Activated T-cell treated with anti-CD3 and anti-CD28 coated beads, Interleukin-2, amount 50 U/mL, for 4 hours (primary cell): ENCODE measurements at places on chromosomes 4 and X. TPM values are rescaled to one million over a fixed set of nuclear protein-coding genes. Genes with fewer than 3 reads are reported as not detected.

DNA sequence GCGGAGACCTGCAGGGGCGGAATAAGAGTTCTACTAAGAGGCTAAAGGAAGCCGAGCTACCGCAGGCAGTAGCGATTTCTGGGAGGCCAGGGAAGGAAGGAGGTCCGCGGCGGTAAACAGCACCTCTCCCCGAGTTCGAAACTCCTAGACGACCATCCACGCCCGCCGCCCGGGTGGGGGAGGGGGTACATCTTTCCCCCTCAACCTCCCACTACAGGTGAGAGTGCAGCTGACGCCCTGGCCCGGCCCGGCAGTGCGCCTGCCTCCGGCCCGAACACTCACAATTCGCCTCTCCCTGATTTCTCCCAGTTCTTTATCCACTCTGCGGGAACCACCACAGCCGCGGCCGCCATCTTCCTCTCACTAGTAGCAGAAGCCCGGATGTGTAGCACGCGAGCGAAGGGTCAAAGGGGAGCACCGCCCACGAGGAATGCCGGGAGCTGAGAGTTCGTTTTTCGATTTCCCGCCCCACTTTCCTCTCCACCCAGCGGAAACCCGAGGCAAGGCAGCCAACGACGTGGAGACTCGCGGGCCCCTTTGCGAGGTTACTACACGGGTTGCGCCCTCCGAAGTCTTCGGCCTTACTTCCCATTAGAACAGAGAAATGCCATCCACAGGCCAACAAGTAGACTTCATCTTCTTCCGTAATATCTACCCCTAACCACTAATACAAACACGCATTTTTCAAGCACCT, at the start of gene THOC2:
TSS of gene THOC2 (minus strand) at position 383 of the 694 bp plus-strand sequence. CDS start at position 353, 30 bp downstream.
- peak; percentile 73 for DNase-seq

- no peak for DNase-seq
Observed at GRCh38 chr4:68865760-68866159, 50.0 kb downstream of the UGT2B10 start.

GRCh38 chrX:153554519-153555167, 37.2 kb downstream of the ATP2B3 start:
- DNase-seq, result peak; percentile 56

GRCh38 chr4:2402048-2402842, 16.2 kb downstream of the ZFYVE28 start:
- DNase-seq, result no peak

DNA sequence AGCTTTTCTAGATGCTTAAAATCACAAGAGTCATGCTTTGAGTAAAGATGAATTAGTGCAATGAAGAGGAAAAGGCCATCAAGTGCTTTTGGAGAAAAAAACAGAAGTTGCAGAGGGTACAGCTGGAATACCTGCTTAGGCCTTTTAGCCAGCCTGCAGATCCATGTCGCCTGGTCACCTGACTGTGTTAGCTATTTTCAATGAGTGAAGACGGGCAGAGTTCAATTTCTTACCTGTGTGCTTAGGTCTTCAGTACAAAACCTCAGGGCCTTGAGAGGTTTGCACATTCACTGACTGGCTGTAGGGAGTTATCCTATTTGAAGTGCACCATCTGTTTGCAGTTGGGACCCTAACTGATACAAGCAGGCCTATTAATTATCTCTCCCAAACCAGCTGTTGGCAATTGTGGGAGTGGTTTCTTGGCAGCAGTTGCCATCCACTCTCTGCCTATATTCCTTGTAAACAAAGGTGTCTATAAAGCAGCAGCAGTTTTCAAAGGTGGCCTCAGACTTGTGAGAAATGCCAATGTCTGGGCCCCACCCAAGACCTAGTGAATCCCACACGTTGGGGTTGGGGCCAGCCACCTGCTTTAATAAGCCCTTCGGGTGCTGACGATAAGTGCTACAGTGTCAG, 16.3 kb upstream of the FAT1 start:
- no peak for DNase-seq

DNA sequence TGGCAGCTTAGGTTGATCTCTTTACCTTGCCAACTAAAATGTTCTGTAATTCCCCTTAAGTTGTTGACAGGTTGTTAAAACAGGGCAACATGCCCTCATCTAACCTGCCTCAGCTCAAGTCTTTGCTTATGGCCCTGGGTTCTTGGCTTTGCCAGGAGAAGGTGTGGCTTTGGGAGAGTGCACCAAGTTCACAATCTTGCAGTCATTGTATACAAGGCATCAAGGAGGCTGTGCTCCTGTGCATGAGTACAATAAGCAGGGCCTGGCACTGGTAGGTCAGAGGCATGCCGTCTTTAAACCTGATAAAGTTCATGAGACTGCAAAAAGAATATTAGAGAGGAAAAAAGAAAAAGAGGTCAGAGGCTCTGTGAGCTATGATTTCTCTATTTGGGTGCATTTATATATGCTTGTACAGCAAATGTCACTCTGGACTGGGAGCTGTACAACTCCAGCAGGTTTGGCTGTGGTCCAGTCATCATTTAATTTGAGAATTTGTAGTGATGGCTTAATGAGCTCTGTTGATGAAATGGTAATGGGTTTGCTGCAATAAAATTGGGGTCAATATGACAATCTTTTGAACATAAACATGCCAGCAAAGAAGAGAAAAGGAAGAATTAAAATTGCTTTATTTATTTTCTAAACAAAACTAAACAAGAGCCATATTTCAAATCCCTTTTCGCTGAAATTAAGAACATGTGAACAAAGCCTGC, 30.3 kb downstream of the AREG start:
- DNase-seq, result no peak

DNA sequence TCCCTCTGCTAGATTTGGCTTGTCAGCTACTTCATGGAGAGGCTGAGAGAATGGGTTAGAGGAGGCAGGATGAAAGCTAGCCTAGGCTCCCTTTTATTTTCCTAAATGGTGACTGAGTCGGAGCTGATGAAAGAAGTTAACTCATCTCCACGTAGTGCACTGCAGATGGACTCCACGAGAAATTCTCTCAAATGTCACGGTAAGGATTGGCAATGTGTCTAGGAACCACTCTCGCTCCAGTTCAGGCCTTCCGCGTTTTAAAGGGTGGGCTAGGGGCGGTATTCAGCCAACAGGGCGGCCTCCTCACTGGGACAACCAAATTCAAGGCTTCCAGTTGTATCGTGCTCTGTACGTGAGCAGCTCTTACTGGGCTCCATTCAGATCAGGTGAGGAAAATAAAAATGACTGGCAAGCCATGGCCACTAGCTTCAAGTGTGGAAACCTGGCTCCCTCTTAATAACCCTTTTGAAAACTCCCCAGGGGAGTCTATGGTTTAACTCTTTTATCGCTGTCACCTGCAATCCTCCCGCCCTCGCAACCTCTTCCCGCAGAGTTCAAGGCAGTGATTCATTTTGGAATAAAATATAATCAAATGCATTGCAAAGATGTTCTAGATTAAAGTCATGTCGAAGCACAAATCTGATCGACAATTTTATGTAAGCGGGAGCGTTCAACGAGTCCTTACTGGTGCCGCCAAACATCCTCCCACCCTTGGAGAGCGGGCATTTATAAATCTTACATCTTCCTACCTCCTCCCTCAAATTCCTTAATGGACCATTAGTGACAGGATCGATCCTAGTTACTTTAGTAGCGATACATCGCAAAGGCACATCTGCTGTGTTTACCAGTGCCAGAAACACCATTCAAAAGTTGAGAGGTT, 1.2 kb downstream of the SPOCK3 start:
- no peak for DNase-seq

GRCh38 chrX:109623997-109624396, 975 bp downstream of the KCNE5 start:
- DNase-seq, result no peak

GRCh38 chr4:111689731-111690130, 455.5 kb upstream of the FAM241A start:
- DNase-seq, result no peak

DNA sequence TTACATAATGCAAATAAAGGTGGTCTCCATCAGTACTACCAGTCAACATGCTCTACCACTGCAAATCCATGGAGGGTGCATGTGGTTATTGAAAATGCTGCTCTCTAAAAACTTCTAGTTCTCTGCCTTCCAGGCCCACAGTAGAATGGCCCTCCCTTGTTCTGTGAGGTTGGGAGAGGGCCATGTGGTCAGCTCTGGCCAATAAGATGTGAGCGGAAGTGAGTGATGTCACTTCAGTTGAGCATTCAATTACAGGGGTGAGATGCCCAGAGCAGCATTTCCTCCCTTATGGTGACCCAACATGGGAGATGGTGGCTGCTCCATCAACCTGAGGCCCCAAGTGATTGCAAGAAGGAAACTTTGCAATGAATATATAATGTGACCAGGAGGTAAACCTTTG, 148.8 kb downstream of the CPEB2 start:
- DNase-seq, result no peak

DNA sequence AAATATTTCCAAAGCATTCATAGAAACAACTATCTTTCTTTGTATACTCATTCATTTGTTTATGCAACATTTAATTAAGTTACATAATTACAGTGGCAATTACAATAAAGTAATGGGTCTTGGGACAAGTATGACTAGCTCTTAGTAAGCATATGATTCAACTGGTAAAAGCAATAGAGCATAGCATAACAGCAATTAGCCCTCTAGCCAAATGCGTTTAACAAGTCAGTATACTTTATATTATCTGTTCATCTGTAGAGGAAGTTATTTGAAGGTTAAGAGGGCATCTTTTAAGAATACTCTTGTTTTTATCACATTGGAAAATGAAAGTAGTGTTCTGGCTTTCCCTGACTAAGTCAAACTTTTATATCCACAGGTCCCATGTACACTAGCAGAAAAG, 198.1 kb upstream of the UGT8 start:
- DNase-seq, result no peak

GPRIN3 gene
- total RNA-seq, result 7.4 TPM

MAGEB6B gene
- not detected for total RNA-seq

XPNPEP2 gene
- total RNA-seq, result 0.05 TPM

ADAD1 gene
- total RNA-seq, result not detected

CT47B1 gene
- not detected for total RNA-seq

NDUFA1 gene
- total RNA-seq, result 82.4 TPM

ADH4 gene
- total RNA-seq, result 0.30 TPM

EREG gene
- total RNA-seq, result 0.54 TPM

ATP7A gene
- 5.3 TPM for total RNA-seq

AKAP14 gene
- total RNA-seq, result not detected
